ENCODE measurements at places on chromosomes 2 and 18.

GRCh38 chr2:178298785-178299212, 104.5 kb downstream of the OSBPL6 start:
- peak; percentile 58 for DNase-seq

DNA sequence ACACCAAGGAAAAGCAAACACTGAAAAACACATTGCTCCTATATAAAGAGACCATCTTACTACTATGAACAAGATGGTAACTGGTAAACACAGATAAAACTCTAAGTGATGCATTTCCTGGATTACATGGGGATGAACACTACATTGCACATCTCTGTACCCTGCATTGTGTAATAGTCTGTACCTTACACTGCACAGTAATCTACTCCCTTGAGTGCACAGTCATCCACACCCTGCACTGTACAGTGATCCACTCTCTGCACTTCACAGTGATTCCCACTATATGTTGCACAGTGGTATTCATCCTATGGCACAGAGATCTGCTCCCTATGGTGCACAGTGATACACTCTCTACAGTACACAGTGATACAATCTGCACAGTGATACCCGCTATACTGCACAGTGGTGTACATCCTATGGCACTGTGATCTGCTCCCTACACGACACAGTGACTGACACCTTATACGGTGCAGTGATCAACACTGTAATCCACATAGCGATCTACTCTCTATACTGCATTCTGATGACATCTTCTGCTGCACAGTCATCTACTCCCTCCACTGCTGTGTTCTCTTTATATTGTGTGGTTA, 462.2 kb upstream of the RGPD4 start:
- DNase-seq = no peak

- peak; percentile 36 for DNase-seq
These were observed 48.4 kb upstream of the TMEM17 start for GRCh38 chr2:62554440-62554839.

DNA sequence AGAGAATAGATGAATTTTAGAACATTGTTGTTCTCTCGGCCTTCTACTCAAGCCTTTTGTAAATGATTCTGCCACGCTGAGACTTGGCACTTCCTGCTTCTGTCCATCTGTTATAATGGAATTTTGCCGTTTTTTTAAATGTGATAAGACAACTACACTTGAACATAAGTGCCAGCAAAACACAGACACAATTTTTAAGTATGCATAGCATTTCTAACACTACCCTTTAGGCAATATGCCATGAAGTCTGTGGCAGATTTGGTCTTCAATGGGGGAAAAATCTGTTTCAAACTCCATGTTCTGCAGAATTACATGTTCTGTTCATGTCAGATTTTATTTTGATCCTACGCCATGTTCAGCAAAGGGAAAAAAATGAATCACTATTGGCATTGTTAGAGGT, 1170.7 kb upstream of the SLC39A10 start:
- no peak for DNase-seq

DNA sequence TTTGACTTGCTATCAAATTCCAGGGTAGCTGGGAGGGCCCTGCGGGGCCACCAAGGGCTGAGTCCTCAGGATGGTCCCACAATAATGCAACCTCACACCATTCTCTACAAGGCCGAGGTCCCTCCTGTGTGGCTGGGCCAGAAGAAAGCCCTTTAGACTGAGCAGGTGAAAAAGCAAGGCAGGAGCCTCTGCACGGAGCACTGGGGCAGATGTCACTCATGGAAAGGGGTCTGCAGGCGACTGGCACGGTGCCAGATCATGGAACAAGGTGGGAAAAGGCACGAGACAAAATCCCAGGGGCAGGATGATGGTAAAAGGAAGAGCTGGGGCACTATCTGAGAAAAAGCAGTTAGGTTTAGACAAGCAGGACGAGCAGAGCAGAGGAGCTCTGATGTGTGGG, 16.1 kb downstream of the HJURP start:
- DNase-seq = no peak

GRCh38 chr18:46220116-46220515, 115.9 kb downstream of the HAUS1 start:
- DNase-seq = no peak

GRCh38 chr2:102975996-102976975, 214.5 kb downstream of the TMEM182 start:
- DNase-seq = peak; percentile 4

- DNase-seq = no peak
These were observed 26.8 kb downstream of the MRPL35 start for GRCh38 chr2:86226070-86226469.

- DNase-seq = peak; percentile 73
These were observed 43.2 kb upstream of the NOSTRIN start for GRCh38 chr2:168758970-168759820.

- no peak for DNase-seq
These were observed 317.2 kb downstream of the DCC start for GRCh38 chr18:52657043-52657805.

GRCh38 chr18:58091099-58091611, 47.1 kb downstream of the NEDD4L start:
- DNase-seq = no peak

- DNase-seq = no peak
These were observed 121.0 kb upstream of the SMAD7 start for GRCh38 chr18:49071778-49072177.

DNA sequence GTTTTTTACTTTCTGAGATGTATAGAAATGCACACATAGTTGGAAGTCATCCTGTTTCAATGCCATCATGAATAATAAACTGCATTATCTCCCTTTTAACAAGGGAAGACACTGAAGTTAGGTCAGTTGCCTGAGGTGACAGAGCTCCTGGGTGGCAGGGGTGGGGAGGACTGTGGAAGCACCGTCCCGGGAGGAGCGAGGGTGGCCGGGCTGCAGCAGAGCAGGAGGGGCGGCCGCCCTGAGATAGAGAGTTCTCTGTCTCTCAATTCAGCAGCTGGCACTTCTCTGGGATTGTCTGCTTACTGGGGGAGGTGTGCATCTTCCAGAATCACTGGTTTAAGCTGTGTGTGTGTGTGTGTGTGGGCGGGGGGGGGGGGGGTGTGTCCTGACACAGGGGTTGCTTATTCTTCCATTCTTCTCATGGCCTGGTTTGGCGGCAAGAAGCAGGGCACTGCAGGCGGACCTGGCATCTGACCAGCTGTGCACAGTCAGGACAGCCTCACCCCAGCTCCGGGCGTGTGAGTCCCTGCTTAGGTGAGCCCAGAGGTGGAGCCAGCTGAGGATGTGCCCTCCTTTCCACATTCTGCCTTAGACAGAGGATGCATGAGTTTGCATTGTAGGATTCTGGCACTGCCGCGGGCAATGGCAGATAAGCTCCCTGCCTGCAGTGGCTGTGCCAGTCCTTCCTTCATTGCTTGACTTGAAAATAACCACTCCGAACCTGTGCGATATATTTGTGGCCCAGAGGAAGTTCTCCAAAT, 40.4 kb downstream of the VWA3B start:
- no peak for DNase-seq

GRCh38 chr2:68043032-68043431, 19.8 kb downstream of the C1D start:
- no peak for DNase-seq

GRCh38 chr18:22345718-22346117, 72.0 kb downstream of the CTAGE1 start:
- no peak for DNase-seq

DNA sequence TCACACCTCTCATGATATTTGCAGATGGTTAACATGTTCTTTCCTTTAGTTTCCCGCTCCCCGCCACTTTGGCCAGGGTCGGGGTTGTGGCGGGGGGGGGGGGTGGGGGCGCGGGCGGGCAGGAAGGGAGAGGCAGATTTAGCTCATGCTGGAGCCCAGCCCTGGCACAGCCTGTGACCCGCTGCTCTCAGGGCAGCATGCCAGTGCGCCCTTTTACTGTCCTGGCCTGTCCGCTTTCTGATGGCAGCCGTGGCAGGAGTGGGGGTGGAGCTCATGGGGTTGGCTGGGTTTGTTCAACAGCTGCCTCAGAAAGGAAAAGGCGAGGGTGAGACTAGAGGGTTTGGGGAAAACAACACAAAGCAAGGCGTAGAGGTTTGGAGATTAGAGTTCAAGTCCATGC, 56.1 kb downstream of the TNP1 start:
- DNase-seq = no peak

GRCh38 chr2:168416555-168416954, 39.5 kb upstream of the CERS6 start:
- DNase-seq = peak; percentile 4

DNA sequence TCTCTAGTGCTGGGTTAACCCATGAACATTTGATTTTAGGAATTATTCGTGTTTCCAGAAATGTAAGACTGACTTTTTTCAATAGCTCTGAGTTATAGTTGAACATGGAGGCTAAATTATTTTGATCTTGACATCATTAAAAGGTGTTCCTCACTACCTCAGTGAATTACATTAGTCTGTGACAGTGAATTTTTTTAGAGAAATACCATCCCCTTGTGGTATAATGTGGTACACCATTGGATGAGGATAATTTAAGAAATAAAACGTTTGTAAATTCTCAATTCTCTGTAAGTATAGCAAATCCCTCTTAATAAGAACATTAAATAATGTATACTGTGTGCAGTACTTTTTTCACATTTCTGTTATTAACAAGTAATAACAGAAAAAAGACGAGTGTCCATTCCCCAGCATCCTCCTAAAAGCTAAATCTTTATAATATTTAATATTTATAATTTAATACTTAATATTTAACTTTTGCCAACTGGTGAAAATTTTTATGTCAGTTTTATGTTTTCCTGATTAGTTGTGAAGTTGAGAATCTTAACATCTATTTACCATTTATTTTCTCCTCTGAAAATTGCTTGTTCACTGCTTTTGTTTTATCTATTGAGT, 70.3 kb upstream of the CWC22 start:
- DNase-seq = peak; percentile 20

GRCh38 chr2:199775267-199775666, 75.7 kb downstream of the FTCDNL1 start:
- DNase-seq = no peak
